PC-3 (cell line): ENCODE measurements at places on chromosomes 5 and 9.

GRCh38 chr5:42948961-42949347 lies 91.2 kb downstream of the ANXA2R start:
- no peak for DNase-seq

DNA sequence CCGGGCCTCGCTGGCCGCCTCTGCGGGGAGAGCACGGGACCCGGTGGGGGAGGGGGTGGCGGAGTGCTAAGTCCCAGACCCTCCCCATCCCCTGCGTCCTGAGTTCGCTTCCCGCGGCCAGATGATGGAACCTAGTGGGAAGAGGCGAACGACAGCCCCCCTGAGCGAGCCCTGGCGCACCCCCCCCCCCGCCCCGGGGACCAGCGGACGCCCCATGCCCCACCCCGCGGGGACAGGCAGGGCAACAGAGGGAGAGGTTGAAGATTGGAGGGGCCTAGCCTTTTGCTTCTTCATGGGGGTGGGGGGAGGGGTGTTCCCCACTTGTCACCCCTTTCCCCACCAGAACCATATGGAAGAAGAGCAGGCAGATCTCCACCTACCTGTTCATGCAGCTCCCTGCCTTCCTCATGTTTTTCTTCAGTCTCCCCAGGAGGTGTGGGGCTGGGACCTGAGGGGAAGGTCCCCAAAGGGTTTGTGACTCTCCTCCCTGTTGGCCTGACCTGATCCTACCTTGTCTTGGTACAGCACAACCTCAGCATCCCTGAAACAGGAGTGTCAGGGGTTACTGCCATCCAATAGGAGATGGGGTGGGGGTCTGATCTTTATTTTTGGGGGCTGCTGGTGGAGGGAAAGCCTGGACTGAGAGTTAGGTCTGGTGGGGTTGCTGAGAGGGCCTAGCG lies 485 bp downstream of the FAM53C start:
- no peak for DNase-seq

- DNase-seq, result no peak
Measured at GRCh38 chr5:119344231-119344630, 11.6 kb upstream of the TNFAIP8 start.

DNA sequence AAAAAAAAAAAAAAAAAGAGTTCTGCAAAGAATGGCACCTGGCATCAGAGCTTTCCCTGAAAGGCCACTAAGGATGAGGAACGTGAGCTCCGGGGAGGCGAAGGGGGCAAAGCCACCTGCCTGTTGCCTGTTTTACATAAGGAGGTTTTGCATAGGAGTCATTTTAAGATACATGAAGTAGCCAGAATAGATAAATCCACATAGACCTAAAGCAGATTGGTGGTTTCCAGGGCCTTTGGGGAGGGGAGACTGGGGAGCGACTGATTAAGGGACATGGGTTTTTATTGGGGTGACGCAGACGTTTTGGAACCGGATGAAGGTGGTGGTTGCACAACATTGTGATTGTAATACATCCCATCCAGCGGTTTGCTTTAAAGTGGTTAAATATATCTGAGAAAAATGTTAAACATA lies 7.1 kb downstream of the NEK6 start:
- DNase-seq, result no peak

GRCh38 chr9:122127396-122127798 lies 32.2 kb downstream of the NDUFA8 start:
- no peak for DNase-seq

GRCh38 chr5:68465133-68465532 lies 249.6 kb downstream of the PIK3R1 start:
- no peak for DNase-seq

DNA sequence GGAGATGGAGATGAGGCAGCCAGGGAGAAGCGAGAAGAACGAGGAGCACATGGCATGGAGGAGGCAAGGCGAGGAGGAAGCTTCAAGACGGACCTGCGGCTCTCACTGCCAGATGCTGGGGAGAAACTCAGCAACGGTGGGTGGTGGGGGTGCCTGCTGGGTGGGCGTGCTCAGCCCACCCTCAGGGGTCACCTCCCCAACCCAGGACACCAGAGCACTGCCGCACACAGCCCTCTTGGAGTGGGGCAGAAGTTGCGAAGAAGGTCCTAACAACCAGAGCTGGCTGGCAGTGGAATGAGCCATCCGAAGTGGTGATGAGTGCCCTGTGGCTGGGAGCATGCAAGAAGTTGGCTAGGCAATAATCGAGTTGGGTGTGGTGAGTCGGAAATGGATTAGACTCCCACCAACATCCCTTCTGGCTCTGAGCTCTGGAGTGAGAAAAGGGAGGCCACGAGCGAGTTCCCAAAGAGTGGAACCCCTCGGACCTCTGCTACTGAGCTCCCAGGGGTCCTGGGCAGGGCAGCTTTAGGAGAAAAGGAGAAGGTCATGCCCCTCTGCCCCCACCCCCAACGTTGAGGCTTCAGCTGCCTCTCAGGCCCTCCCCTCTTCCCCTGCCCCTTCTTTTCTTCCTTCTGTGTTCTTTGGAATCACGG lies 212.7 kb upstream of the MVB12B start:
- DNase-seq, result no peak

- no peak for DNase-seq
Measured at GRCh38 chr5:33755231-33755630, 136.6 kb downstream of the ADAMTS12 start.

- no peak for DNase-seq
Measured at GRCh38 chr5:55572020-55572419, 37.3 kb upstream of the PLPP1 start.

DNA sequence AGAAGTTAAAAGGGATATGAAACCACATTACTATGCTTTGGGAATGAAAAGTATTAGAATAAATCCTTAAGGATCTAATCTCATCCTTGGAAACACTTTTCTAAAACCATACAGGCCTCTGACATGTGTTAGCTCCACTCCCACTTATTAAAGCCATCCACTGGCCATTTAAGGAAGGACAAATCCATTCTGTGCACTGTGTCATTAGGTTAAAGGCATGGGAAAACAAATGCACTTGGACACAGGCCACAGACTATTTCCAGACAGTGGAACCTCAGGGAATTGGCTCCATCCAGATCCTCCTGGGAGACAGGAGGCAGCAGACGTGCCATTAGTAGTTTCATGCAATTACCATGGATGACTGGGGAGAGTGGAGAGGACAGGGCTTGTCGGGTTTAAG lies 454.9 kb downstream of the ENC1 start:
- DNase-seq, result no peak

DNA sequence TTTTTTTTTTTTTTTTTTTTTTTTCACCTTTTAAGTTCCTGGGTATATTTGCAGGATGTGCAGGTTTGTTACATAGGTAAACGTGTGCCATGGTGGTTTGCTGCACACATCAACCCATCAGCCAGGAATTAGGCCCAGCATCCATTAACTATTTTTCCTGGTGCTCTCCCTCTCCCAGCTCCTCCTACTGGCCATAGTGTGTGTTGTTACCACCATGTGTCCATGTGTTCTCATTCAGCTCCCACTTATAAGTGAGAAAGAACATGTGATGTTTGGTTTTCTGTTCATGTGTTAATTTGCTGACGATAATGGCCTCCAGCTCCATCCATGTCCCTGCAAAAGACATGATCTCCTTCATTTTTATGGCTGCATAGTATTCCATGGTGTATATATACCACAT lies 350.5 kb downstream of the MAN2A1 start:
- DNase-seq, result peak; percentile 33

- DNase-seq, result peak; percentile 45
Measured at GRCh38 chr9:110135846-110136245, 72.1 kb downstream of the C9orf152 start.

GRCh38 chr9:103552712-103553111 lies 541.4 kb upstream of the SMC2 start:
- DNase-seq, result no peak

- DNase-seq, result no peak
Measured at GRCh38 chr5:124828731-124829234, 82.3 kb upstream of the ZNF608 start.

GRCh38 chr5:8341406-8341805 lies 472.5 kb downstream of the MTRR start:
- no peak for DNase-seq

GRCh38 chr9:3760031-3760430 lies 234.2 kb upstream of the RFX3 start:
- peak; percentile 64 for DNase-seq

- no peak for DNase-seq
Measured at GRCh38 chr5:132099905-132100304, 26.3 kb downstream of the CSF2 start.
